ENCODE measurements at places on chromosomes 6 and 20.

DNA sequence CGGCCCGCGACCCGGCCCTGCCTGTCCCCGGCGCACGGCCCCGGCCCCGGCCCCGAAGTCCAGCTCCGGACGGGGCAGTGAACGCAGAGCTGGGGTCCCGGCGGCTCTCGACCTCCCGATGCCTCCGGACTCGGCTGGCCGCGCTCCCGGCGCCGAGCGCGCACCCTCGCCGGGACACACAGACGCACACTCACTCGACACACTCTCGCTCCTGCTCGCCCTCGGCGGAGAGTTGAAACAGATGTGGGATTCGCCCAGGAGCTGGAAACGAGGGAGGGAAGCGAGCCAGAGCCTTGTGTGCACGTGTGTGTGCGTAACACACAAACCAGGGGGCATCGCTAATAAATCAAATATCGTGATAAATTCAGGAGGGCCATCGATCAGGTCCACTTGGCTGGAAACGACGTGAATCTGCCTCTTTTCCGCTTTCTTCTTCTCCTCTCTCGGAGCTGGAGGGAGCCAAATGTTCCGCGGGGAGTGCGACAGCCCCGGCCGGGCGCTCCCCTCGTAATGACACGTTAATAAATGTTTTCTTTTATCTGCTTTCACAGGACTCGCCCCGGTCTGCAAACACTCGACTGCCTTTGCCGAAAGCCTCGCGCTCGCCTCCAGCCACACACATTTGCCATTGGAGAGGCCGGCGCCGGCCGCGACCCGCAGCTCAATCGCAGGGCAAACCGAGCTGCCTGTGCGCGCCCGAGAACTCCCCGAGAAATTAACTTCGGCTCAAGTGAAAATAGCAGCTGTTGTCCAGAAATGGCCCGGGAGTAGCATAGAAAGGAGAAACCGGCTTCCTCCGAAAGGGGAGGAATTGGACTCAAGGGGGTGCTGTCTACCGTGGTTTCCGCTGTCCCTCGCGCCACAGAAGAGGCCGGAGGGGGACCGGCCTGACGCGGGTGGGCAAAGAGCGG, 828 bp upstream of the SULF2 start:
- DNase-seq, result no peak

DNA sequence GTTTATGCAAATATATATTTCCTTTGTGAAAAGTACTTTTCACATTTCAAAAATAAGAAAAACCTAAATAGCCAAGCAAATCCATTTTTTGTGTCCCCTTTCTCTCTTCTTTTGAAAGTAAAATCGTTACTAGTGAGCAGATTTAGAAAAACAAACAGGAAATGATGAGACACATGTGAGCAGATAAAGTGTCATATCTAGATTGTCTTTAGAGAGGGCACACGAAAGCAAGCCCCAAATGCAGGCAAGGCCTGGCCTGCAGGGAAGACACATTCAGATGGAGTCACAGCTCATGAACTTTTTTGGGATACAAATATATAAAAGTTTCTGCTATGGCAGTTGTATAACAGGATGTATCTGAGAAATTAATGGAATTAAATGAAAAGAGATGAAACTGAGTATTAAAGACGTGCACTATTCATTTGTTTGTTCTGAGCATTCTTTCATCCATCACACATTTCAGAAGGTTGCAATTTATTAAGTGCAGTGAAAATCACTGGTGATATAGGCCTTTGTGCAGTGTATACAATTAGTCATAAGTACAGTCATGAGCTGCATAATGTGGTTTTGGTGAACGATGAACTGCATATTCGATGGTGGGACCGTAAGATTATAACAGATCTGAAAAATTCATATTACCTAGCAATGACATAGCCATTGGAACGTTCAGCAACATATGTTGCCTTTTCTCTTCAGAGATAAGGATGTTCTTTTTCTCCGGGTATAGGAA, 101.4 kb downstream of the PACRG start:
- no peak for DNase-seq

GRCh38 chr6:129163551-129163950, 280.6 kb downstream of the LAMA2 start:
- DNase-seq, result no peak

DNA sequence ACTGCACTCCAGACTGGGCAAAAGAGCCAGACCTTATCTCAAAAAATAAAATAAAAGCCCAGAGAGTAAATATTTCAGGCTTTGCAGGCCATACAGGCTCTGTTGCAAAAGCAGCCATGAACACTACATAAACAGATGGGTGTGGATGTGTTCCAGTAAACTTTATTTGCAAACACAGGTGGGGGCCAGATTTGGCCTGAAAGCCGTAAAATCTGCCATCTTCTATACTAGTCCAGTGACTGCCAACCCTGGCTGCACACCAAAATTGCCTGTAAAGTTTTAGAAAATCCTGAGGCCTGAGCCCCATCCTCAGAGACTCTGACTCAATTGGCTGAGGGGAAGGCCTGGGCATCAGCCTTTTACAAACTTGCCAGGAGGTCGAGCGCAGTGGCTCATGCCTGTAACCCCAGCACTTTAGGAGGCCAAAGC, 103.6 kb downstream of the ZMYND8 start:
- DNase-seq, result no peak

- DNase-seq, result no peak
Observed at GRCh38 chr6:169490830-169491229, 211.0 kb downstream of the WDR27 start.

DNA sequence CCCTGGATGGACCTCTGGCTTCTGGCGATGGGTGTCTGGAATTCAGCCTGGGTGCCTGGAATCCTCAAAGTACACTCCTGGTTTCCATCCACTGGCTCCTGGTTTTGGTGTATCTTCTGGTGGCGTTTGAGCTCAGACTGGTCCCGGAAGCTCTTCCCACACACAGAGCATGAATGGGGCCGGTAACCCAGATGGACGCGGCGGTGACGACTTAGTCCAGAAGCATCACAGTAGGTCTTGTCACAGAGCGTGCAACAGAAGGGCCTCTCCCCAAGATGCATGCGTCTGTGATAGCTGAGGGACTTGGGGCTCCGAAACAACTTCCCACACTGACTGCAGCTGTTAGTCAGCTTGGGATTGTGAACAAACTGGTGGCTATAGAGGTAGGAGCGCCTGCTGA, 7.8 kb downstream of the ZFP57 start:
- no peak for DNase-seq

GRCh38 chr6:2129182-2129621, 116.2 kb downstream of the GMDS start:
- no peak for DNase-seq

GRCh38 chr20:60100780-60101179, 142.6 kb downstream of the CDH26 start:
- no peak for DNase-seq

Data from breast epithelium (tissue), 4 donors.